ENCODE measurements at places on chromosomes 4 and X.

GRCh38 chr4:55768291-55768690 is 51.3 kb upstream of the EXOC1L start:
- peak; percentile 62 for DNase-seq

DNA sequence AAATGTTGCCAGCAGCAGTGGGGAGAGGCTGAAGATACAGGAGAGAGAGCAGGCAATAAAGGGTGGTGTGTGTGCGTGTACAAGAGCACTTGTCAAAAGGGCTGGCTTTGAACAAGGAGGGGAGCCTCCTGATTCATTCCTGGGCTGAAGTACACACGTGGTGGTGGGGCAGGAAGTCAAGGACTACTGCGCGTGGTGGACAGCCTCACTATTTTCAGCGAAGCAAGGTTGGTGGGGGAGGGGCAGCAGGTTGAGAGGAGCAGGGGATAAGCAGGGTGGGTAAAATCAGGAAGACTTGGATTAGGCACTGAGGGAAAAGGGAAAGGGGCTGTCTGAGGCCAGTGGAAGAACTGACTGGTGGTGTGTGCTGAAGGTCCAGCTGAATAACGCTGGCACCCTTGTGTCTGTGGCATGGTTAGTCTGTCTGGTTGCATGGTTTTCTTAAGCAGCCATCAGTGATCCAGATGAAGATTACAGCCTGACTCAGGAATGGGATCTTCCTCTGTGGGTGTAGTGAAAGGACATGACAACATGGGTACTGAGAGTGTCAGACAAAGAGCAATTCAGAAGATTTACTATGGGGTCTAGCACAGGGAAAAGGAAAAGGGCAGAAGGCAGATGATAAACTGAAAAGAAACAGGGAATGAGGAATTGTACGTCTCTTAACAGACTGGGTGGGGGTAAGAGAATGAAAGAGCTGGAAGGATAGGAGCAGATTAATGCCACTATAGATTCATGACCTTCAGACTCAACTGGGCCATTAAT is 149.8 kb downstream of the CHM start:
- no peak for DNase-seq

DNA sequence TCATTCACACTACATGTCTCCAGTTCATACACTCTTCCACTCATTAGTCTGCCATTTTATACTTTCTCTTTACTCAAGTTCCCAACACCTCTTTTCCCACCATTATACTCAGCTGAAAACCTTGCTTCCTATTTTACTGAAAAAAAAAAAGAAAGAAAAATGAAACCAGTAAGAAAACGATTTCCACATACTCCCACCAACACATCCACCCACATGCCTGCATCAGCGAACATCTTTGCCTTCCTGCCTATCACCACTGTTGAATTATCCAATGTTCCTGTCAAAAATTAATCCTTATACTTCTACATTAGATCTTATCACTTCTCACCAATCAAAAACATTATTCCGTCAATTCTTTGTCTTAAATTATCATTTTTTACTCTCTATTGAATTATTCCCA is 188.1 kb upstream of the FAM241A start:
- no peak for DNase-seq

DNA sequence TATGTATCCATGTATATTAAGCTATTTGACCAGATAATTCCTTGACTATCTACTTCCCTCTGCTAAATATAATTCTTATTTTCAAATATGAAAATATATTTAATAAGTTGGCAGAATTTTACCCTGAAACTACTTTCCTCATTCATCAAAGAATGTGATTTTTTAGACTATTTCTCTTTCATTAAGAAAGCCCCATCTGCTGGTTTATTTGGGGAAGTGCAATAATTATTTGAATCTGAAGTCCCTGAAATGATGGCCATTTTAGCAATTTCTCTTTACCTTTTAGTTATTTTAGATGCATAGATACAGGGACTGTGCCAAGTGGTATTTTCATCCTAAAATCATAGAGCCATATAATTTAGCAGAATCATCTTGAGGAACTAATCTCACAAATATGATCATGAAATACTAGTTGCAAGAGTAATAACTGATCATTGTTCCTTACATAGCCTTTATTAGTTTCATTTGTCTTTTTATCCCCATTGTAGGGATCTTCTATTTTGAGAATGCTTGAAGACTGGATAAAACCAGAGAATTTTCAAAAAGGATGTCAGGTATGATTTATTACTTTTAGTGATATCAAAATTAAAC is 39.0 kb downstream of the ENPEP start:
- DNase-seq: no peak

GRCh38 chr4:122525865-122526264 is 69.3 kb upstream of the IL2 start:
- no peak for DNase-seq

DNA sequence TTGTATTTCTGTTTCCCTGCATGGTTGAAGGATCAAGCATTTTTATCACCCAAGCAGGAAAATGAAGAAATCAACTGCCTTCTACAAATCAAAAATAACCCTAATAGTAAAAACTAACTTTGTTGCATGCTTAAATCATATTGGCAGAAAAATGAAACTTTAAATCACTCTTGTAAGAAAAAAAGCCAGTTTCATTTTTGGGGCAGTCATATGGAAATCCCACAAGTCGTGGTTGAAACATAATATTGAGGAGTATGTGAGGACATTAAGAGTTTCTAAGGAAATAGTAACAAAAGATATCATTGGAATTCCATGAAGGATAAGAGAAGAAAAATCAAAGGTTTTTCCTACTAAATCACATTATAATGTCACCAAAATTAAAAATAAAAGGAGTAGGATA is 8.4 kb downstream of the TEC start:
- DNase-seq: no peak

GRCh38 chr4:77007358-77008230 is 58.0 kb downstream of the SEPTIN11 start:
- DNase-seq: no peak

DNA sequence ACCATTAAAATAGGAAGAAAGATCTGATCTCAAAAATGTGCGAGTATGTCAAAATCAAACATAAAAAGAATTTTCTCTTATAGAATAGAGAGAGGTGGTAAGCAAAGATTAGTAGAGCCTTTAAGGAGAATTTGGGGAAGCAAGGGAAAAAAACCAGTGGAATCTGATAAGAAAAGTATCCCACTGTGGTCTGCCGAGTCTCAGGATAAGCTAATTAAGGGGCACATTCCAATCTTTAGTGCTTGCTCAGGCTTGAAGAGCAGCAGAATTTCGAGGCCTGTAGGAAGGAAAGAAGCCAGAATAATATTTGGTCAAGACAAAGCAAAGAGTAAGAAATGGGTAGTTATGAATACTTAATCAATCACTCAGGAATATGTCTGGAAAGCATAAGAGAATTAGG is 13.0 kb downstream of the STATH start:
- no peak for DNase-seq

DNA sequence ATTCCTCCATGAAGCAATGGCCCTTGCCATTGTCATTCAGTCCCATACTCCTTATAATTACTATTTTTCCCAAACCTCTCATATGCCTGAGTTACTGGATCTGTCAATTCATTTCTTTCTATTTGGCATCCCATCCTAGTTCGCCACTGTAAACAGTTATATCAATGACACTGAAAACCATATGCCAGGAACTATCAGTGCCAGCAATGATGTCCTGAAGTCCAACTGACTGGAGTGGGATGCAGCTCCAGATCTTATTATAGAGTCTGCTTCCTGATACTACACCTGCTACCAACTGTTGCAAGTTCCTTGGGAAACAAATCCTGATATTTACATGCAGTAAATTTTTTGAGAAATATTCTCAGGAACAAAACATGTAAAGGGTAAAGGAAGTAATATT is 27.0 kb upstream of the BANK1 start:
- DNase-seq: no peak

DNA sequence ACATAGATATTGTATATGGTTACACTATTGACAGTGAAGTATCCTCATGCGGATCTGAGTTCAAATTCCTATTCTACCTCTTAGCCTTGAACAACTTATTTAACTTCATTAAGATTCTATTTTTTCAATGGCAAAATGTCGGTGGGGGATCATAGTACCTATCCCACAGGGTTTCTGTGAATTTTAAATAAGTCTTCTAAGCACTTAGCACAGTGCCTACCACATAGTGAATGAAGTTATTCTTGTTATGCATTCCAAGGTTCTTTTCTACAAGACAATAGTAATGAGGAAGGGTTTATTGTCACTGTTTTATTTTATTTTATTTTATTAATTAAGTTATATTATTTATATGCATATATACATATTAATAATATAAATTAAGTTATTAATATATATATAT is 8.8 kb upstream of the ENAM start:
- no peak for DNase-seq

- DNase-seq: no peak
These were observed 950 bp upstream of the TMEM271 start for GRCh38 chr4:576991-577498.

DNA sequence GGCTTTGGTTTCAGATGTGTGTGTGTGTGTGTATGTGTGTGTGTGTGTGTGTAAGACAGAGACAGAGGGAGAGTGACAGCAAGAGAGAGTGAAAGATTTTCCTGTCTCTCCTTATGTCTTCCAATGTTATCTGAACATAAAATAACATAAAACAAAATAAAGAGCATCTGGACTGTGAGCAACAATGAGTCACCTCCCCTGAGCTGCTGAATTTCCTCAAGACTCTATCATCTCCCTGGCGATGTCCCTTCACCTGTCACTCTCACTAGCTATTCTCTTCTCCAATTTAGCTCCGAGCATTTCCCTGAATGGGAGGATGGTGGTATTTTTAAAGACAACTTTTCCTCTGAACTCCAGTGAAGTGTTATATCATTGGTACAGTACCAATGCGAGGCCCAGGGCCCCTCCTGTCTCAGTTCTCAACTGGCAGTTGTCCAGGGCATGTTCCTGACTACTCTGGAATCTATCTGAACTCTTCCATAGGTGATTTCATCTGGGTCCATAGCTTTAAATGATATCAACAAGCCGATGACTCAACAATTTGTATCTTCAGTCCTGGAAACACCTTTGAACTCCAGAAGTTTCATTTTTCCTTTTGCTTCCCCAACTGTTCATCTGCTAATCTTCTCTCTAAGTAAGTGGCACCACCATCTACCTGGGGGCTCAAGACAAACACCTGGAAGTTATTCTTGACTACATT is 195.0 kb upstream of the CLNK start:
- DNase-seq: no peak

- DNase-seq: no peak
These were observed 31.2 kb upstream of the IL3RA start for GRCh38 chrX:1305411-1305810.

GRCh38 chr4:14659286-14659685 is 343.0 kb upstream of the CPEB2 start:
- DNase-seq: no peak

DNA sequence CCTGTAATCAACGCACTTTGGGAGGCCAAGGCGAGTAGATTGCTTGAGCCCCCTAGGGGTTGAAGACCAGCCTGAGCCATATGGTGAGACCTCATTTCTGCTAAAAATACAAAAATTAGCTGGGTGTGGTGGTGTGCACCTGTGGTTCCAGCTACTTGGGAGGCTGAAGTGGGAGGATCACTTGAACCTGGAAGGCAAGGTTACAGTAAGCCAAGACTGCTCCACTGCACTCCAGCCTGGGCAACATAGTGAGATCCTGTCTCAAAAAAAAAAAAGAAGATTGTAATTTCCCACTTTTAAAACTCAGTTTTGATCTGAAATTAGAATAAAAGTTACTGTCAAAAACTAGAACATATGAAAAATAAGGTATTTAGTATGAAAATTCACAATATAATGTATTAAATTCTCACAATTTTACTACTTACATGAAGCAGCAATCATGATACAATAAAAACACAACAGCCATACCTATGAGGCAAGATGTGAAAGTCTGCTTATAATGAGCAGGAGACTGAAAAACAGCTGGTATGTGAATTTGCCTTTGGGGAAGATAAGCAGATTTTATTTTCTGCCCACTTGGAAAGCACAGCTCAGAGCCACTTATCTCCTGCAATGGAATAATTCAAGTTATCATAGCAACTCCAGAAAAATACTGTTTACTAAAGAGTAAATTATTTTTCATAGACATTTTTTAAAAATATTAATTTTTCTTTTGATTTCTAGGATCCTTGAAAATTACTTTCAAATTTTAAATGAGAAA is 50.6 kb downstream of the ZGRF1 start:
- DNase-seq: no peak

- no peak for DNase-seq
These were observed 2412.8 kb downstream of the ARAP2 start for GRCh38 chr4:33831442-33832066.

GRCh38 chr4:181566490-181566889 is 676.7 kb upstream of the TENM3 start:
- DNase-seq: peak; percentile 10

GRCh38 chr4:47209833-47210232 is 178.5 kb downstream of the GABRB1 start:
- peak; percentile 76 for DNase-seq

- DNase-seq: no peak
These were observed 66.0 kb downstream of the GLRB start for GRCh38 chr4:157141976-157142375.

DNA sequence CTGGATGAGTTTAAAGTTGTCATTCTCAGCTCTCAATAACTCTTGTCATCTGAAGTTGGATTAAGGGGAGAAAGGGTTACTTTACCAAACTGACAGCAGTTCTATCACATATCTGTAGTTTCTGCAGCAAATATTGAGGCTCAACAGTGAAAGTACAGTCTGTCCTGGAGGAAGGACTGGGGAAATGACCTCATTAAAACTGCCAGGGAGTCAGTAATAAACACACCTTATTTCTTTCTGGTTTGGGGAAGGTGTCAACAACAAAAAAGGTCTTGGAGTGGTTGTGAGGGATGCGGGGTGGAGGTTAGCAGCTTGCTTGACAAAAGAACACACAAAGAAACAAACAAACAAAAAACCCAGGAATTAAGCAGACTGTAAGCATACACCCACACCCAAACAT is 1418.0 kb downstream of the STIM2 start:
- DNase-seq: no peak

DNA sequence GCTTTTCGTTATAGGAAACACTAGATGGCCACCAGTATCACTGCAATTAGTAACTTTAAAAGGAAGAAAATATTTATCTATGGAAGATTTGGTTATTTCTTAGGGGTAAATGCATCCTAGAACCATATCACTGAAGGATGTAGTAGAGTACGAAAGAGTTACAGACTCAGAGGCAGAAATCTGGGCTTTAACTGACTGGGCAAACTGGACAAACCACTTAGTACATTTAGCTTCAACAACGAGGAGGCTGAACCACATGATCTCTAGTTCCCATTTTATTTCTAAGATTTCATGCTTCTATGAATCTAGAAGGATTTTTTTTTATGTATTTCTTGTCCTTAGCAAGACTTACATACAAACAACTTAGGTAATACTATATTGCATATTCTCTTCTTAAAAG is 93.0 kb downstream of the SMARCA5 start:
- no peak for DNase-seq

DNA sequence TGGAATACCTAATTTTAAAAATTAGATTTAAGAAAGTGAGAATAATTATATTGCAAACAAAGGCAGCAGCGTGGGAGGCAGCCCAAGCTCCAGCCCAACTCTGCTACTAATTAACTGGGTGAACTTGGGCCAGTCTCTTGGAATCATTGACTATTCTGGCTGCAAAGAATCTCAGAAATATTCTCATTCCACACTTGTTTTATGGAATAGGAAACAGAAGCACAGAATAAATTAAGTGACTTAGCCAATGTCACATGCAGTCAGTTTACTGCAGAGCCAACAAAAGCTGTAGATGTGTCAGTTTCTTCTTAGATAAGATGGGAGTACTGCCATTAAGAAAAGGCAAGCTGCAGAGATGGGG is 132.6 kb upstream of the FAM9B start:
- no peak for DNase-seq

GRCh38 chr4:163172647-163173046 is 6.0 kb upstream of the NAF1 start:
- no peak for DNase-seq

GRCh38 chr4:23734000-23734399 is 155.8 kb downstream of the PPARGC1A start:
- DNase-seq: no peak

All from AG04449 (cell line).